ENCODE measurements at places on chromosomes 16 and 17.

- DNase-seq = peak; percentile 41
Observed at GRCh38 chr17:31724026-31724425, 135.0 kb downstream of the COPRS start.

DNA sequence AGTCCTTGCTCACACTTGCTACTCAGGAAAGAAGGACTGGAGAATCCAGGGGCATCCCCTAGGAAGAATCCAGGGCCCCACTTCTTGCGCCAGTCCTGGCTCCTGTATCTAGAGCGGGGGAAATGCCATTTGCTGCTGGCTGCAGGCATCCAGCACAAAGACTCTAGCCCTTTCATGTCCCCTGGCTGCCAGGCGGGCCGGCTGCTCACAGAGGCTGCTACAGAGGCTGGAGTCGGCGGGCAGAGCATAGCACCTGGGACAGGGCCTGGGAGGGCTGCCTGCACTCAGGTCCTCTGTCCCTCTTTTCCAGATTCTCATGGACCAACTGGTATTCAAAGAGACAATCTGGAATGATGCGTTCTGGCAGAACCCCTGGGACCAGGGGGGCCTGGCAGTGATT, 13.8 kb downstream of the SMIM5 start:
- no peak for DNase-seq

GRCh38 chr17:13736916-13737315, 135.2 kb upstream of the HS3ST3A1 start:
- DNase-seq = peak; percentile 77

- DNase-seq = no peak
Observed at GRCh38 chr16:12435730-12436129, 368.0 kb downstream of the CPPED1 start.

DNA sequence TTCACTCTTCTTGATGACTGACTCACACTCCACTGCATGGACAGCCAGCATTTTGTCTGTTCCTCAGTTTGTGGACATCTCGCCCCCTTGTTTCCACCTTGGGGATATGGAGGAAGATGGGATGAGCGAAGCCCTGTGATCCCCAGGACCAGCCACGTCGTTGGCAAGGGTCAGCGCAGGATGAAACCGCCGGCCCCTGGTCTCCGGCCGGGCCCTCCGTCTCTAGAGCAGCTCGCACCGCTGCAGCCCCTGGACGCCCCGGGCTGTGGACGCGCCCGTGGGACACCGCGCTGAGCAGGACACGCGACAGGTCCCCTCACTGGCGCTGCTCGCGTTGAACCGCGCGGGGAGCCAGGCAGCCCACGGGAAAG, 604 bp upstream of the ZC3H18 start:
- DNase-seq = no peak

DNA sequence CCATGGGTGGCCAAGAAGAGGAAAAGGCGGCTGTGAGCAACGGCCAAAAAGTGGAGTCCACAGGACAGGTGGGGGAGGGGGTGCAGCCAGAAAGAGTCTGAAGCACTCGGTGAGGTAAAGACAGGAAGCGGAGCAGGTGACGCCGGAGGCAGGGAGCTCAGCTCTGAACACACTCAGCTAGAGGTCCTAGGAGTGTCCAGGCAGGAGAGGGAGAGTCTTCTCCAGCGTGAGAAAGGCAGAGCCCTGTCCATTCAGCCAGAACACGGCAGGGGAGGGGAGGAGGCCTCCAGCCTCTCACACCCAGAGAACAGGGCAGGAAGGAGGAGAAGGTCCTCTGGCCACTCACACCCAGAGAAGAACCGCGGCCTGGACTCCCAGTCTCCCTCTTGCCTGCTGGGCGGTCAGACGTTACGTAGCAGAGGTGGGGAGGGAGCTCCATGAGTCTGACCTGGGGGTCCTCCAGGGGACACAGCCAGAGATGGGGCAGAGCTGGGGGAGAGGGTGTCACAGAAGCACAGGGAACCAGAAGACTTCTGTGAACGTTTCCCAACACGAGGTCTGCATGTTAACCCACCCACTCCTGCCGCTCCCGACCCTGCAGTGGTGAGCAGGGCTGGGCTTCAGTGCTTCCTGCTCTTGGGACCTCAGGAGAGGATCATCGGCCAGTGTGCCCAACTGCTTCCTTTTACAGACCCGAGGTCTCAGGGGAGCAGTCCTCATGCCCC, 89.2 kb downstream of the ABR start:
- no peak for DNase-seq

- no peak for DNase-seq
Observed at GRCh38 chr17:75634754-75635609, 1.7 kb downstream of the SMIM5 start.

DNA sequence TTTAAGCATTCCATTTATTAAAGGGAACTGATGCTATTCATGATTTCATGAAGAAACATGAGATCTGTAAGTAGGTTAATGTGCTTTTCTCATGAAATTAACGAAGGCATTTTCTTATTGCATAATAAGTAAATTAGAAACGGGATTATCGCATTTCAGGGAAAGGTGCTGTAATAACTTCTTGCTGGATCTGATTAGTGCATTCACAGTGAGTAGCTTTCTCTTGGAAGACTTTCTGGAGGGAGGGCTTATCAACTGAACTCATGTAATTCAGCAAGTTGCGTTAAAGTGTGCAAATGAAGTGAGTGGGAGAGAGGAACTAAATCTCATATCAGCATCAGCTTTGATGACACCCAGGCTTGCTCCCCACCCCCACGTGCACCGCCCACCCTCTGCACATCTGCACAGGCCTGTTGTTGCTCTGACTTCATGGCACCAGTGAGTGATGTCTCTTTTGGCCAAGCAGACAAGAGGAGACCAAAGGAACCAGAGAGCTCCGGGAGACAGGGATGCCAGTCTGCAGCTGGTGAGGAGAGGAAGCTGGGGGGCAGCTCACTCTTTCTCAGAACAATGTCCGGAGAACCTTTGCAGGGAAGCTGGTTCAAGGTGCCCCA, 26.3 kb upstream of the GAS7 start:
- no peak for DNase-seq

DNA sequence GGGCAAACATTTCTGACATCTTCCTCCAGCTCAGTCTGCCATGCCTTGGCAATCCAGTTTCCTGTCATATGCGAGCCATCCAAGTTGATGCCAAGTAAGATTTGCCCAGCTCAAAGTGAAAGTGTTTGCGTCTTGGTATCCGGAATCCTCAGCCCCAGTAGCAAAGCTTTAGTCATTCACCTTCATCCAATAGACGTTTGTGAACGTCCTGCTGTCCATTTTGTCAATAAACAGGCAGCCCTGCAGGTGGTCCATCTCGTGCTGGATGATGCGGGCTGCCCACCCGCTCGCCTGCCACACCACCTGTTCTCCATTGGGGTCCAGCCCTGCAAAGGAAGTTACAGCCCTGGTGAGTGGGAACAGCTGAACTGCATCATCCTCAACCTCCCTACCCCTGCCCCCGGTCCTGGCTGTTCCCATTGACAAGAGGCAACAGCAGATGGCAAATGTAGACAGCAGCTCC, 1.5 kb downstream of the PDF start:
- DNase-seq = peak; percentile 36

- no peak for DNase-seq
Observed at GRCh38 chr17:17120294-17120693, 78.0 kb downstream of the MPRIP start.

- DNase-seq = no peak
Observed at GRCh38 chr17:9544221-9544620, 31.4 kb downstream of the STX8 start.

DNA sequence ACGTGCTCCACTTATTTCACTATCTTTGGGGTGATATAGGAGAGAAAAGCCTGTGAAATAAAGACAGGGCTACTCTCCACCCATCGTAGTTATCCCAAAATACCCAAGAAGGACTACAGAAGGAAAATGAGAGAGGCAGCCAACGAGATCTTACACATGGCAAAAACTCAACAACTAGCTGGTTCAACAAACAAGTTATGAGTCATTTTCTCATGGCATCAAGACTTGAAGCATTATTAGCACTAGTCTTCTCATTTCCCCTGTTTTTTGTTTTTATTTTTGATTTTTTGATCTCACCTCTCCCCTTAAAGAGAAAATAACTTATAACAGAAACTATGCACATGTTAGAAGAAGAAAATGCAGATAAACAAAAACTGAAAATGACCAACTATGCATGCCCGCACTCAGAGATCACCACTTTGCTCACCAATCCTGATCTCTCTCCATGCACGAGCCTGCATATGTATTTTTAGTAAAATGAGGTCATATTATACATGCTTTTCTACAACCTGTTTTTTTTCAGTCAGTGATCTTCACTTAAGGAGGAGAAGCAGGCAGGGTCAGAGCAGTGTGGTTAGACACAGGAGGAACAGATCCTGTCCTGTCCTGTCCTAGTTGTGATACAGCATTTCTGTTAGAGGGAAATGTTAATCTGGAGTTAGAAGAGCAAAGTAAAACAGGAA, 22.8 kb downstream of the FAM117A start:
- DNase-seq = peak; percentile 62

GRCh38 chr17:79833744-79834564, 5.3 kb downstream of the CBX4 start:
- no peak for DNase-seq

- no peak for DNase-seq
Observed at GRCh38 chr16:67199808-67200198, 872 bp downstream of the ELMO3 start.

- DNase-seq = peak; percentile 28
Observed at GRCh38 chr17:5667871-5668270, 83.6 kb upstream of the NLRP1 start.

- DNase-seq = no peak
Observed at GRCh38 chr17:61575352-61575975, 15.6 kb downstream of the NACA2 start.

- no peak for DNase-seq
Observed at GRCh38 chr17:71063127-71063526, 893.8 kb downstream of the KCNJ2 start.

DNA sequence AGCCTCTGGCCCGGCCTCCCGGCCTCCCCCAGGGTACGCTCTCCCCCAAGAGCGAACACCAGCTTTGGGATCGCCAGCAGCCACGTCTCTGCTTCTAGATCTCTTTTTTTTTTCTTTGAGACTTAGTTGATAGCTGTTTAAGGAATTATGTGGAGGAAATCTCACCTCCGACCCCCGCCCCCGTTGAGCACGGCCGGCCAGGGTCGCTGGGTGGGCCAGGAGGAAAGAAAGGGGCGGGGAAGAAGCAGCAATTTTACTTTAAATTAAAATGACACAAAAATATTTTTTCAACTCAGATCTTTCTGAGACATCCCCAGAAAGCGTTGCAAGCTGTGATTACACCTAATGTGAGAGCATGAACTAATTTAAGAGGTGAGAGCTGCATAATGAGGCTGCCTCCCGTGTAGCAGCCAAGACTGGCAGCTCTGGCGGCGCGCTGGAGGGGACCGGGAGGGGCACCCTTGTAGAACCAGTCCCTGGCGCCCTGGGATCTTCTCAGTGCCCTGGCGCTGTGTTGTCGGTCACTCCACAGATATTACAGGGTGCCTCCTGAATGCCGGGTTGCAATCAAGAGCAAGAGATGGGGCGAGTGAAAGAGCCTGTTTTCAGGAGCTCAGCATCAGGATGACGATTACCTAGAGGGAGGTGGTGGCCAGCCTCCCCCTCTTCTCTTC, 1.9 kb upstream of the CBLN1 start:
- no peak for DNase-seq

DNA sequence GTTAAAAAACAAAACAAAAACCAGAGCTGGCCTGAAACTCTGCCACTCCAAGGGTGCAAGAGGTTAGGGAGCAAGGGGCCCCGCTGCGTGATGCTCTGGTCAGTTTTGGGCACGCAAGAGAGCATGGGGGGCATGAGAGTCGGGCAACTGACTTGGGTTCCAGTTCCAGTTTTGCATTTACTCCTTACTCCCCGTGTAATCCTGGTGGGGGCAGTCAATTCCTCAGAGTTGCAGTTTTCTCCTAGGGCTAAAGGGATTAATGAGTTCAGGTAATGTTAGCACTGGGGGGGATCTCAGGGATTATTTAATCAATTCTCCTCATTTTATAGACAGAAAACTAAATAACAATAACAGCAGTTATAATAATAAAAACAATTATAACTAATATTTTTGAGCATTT, 72.9 kb upstream of the PMFBP1 start:
- DNase-seq = no peak

GRCh38 chr17:44747566-44747965, 11.2 kb upstream of the ADAM11 start:
- no peak for DNase-seq

DNA sequence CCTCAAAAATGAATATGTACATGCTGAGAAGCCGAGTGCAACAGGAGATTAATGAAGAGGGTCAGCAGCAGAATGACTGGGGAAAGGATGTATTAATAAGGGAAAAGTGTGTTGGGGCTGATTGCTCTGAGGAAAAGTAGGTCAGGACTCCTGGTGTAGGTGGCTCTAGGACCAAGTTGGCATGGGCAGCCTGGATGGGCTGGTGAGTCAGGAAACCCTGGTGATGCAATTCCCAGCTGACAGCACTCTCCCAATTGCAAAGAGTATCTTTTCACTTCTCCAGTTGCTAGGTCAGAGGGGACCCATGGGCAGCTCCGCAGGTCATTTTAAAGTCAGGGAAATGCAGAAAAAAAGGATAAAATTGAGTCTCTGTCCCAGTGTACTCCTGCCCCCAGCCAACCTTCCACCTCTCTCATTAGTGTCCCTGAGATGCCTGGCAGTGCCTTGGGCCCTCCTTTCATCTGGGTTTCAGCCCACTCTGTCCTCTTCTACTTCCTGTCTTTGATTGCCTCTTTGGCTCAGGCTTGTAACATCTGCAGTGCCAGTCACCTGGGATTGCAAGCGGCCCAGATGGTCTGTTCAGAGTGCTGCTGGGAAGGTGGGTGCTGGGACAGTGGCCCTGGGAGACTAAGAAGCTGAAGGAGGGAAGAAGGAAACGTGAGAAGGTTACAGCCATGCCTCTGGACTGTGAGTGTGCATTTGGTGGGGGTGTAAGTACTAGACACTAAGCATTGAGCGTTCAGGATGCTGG, 2177.2 kb downstream of the TP53TG3F start:
- DNase-seq = no peak

- no peak for DNase-seq
Observed at GRCh38 chr17:288802-289356, 63.7 kb downstream of the RPH3AL start.

- DNase-seq = no peak
Observed at GRCh38 chr16:87729266-87729954, 36.4 kb downstream of the KLHDC4 start.

DNA sequence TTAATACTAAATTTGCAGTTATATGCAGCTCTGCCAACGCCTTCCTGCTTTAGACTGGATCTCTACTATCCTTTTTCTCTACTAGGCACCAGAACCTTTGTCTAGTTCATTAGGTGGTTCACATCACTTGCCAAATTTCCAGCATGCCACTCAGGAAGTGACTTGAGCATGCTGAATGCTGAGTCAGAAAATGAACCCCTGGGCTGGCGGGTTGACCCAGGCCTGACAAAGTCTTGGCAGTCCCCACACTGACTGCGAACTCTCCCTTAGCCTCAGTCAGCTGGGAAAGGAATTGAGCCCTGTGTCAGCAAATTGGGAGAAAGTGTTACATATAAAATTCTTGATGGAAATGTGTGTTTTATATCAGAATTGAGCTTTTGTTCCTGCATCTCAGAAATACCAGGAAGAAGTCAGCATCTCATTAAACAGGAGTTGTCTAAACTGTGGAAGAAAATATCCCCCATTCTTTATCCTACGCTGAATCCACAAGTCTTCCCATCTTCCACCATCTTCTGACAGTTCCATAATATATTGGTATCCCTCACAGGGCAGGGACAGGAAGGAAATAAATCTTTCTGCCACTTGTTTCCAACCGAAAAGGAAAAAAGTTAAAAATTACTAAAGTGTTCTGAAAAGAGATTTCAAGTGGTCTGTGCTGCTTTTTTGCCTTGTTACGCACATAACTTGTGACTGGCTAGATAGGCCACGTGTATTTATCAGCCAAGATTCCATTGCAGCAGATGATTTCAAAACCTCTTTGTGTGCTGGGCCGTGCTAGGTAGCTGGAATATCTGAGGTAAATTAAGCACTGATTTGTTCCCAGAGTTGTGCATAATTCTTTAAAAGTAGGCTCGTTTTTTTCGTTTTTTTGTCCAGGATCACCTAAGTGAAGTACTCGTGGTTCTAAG, 16.7 kb upstream of the SLC12A3 start:
- peak; percentile 69 for DNase-seq
